IMR-90 (cell line): ENCODE measurements at places on chromosomes 11 and 22.

- DNase-seq: no peak
- H3K36me3 ChIP-seq: no peaks in the 10 kb centered on the region
- no peak overlapping the region for H3K4me3 ChIP-seq
- H3K27me3 ChIP-seq: no peaks in the 10 kb centered on the region
- no peak overlapping the region for H3K27ac ChIP-seq
These were observed 121.3 kb downstream of the MPPED1 start for GRCh38 chr22:43533156-43533530.

- H3K27me3 ChIP-seq: no peaks in the 10 kb centered on the region
- no peak for DNase-seq
- no peak overlapping the region for H3K27ac ChIP-seq
These were observed 84.0 kb downstream of the SLC36A4 start for GRCh38 chr11:93113824-93114223.

DNA sequence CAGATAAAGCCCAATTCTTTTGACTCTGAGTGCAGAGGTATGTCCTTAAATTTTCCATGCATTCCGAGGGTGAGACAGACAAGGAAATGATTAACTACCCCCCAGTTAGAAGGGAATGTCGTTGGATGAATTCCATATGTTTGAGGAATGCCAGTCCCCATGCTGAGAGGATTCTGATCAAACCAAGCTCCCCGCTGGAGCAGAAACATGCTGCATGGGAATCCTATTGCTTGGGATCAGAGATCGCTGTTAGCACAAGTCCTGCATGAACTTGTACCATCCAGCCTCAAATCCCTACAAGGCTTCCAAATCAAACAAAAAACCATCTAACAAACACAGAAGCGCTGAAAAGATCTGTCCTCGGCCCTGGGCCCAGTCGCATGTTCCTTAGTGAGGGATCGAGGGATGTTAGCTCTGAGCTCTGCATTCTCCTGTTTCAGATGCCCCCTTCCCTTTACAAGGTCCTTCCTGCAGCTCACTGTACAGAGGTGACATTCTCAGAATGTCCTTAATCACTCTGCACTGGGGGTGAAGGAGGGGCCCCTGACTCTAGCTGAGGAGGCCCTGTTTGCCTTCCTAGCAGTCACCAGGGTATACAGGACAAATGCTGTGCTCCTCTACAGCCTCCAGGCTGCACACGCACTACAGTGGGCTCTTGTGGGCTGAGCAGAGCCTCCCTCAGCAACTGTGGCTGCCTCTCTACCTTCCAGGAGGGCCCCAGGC lies 353.4 kb downstream of the TENM4 start:
- no peaks in the 10 kb centered on the region for H3K36me3 ChIP-seq
- H3K4me3 ChIP-seq: no peak overlapping the region
- peaks cover 22% of the 10 kb centered on the region for H3K4me1 ChIP-seq
- H3K27me3 ChIP-seq: no peaks in the 10 kb centered on the region
- DNase-seq: peak; percentile 62

GRCh38 chr11:75868990-75869389 lies 54.0 kb downstream of the UVRAG start:
- H3K4me1 ChIP-seq: no peaks in the 10 kb centered on the region
- H3K27me3 ChIP-seq: no peaks in the 10 kb centered on the region
- H3K27ac ChIP-seq: no peak overlapping the region
- DNase-seq: no peak
- H3K4me3 ChIP-seq: no peak overlapping the region

DNA sequence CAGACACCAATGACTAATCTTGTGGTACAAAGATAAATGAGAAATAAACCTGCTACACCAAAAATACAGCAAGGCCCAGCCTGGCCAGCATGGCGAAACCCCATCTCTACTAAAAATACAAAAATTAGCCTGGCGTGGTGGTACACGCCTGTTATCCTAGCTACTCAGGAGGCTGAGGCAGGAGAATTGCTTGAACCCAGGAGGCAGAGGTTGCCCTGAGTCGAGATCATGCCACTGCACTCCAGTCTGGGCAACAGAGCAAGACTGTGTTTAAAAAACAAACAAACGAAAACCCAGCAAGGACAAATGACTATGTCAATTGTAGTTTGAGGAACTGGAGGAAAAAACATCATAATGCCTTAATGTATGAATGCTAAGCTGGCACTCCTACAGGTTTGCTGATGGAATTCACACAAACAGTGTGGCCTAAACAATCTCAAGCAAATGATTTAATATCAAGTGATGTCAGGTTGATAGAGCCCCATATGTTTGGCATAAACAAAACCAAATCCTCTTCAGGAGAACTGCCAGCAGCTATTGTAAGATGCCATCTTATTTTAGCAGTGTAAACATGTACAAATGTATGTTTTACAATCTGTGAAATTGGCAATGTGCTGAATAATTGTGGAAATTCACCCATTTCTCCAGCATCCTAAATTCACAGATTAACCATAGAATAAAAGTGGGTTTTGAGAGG lies 20.0 kb downstream of the MMP7 start:
- H3K4me3 ChIP-seq: no peak overlapping the region
- no peaks in the 10 kb centered on the region for H3K4me1 ChIP-seq
- no peak overlapping the region for H3K27ac ChIP-seq

DNA sequence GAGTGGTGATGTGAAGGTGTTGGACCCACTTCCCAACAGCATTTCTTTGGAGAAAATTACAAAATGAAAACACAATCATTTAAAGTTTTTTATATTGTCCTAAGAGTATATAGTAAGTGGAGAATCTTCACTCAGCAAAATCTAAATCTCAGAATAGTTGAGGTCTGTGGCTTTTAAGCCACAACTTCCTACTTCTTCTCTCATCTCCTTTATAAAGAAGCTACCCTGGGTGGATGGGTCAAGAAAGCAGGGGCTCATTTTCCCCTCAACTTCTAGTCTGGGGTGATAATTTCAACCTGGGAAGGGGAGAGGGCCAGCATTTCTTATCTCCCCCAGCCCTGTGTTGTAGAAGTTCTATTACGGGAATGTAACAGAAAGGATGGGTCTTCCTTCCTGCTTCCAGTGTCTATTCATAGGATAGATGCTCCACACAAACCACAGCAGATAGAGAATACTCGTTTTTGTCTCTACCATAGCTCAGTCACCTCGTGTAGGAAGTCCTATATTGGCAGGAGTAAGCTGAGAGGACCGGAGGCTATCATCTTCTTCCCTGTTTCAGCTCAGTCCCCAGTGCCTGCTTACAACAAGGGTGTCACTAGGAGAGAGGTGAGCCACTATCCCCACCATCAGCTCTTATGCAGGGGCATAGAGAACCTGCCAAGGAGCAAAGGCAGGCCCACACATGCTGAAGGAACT lies 341.5 kb downstream of the CASP12 start:
- no peak overlapping the region for H3K27ac ChIP-seq
- H3K27me3 ChIP-seq: no peaks in the 10 kb centered on the region
- no peaks in the 10 kb centered on the region for H3K4me1 ChIP-seq
- H3K4me3 ChIP-seq: no peak overlapping the region

- H3K4me1 ChIP-seq: no peaks in the 10 kb centered on the region
- H3K4me3 ChIP-seq: no peak overlapping the region
- no peak for DNase-seq
- no peaks in the 10 kb centered on the region for H3K27me3 ChIP-seq
- no peak overlapping the region for H3K27ac ChIP-seq
These were observed 15.7 kb upstream of the ANO5 start for GRCh38 chr11:22177186-22177585.

DNA sequence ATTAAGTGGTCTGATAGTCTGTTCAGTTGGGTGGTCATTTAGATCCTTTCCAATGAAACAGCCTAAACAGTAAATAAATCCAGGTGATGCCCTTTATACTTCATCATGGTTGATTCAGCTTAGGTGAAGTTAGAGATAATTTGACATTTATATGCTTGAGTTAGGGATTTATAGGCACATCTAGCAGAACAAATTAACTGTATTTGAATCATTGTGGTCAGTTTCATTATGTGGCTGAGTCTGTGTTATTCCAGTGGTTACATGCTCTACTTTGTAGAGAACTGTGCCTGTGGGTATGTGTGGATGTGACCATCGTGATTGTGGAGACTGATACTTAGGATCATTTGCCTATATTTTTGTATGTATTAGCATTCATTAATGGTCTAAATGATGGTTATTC lies 194.6 kb downstream of the DDX10 start:
- no peak overlapping the region for H3K27ac ChIP-seq
- DNase-seq: no peak
- no peak overlapping the region for H3K4me3 ChIP-seq
- H3K27me3 ChIP-seq: no peaks in the 10 kb centered on the region

- H3K27me3 ChIP-seq: peaks cover 50% of the 10 kb centered on the region
- H3K4me1 ChIP-seq: no peaks in the 10 kb centered on the region
- DNase-seq: no peak
- H3K4me3 ChIP-seq: no peak overlapping the region
- H3K27ac ChIP-seq: no peak overlapping the region
These were observed 5.6 kb upstream of the WT1 start for GRCh38 chr11:32440916-32441315.

DNA sequence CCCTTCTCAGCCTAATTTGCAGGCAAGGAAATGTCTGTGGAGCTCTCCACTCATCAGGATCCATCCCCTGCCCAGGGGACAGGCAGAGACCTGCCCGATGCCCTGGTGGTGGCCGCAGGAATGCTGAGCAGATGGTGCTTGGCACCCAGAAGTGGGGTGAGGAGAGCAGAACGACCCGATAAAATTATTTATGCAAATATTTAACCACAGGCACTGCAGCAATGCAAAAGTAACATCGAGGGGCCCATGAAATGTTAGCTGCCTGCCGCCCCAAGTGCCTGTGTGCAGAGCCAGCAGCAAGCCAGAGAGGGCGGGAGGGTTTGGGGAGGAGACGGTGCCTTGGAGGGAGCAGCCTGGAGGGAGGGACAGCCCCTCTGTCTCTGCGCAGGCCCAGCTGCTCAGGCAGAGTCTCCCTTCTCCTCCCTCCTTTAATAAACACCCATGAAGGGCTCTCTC lies 205.5 kb downstream of the CTTN start:
- H3K4me1 ChIP-seq: peaks cover under 1% of the 10 kb centered on the region; the same call in 1 of the 2 replicates
- H3K27ac ChIP-seq: no peak overlapping the region
- no peak overlapping the region for H3K4me3 ChIP-seq
- DNase-seq: no peak
- H3K36me3 ChIP-seq: no peaks in the 10 kb centered on the region
- peaks cover 3% of the 10 kb centered on the region; the same call in 1 of the 2 replicates for H3K27me3 ChIP-seq

DNA sequence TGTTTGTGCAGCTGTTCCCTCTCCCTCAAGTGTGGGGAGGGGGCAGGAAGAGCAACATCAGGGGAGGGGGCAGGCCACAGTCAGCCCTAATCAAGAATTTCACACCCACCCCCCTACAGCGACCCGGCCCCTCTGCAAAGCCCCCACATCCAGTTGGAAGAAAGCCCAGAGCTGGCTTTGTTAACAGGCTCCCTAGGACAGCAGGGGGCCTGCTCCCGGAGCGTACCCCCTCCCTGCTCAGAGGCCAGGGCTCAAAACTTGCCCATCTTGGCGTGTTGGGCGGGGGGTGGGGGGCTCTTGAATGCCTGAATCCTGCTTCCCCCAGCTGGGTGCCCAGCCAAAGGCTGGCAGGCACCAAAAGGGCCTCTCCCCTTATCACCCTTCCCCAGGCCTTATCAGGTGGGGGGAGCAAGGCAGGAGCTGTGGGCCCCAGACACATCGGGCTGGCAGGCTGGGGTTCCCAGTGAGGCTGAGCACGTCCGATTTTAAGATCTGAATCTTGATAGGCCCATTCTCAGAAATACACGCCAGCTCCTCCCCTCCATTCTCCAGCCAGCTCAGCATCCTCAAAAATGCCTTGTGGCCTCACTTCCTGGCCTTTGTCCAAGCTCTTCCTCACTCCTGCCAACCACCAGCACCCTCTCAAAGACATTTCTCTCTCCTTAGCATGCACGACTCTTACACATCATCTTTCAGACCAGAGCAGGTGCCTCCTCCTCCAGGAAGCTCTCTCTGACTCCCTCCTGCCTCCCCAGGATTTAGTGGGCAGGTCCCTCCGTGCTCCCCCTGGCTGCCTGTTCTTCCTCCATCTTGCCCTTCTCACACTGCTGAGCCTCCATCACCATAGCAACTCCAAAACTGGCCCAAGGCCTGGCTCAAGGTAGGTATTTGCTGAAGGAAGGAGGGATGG lies 384.8 kb downstream of the MN1 start:
- H3K27ac ChIP-seq: no peak overlapping the region
- no peaks in the 10 kb centered on the region for H3K36me3 ChIP-seq
- DNase-seq: peak; percentile 88
- peaks cover 28% of the 10 kb centered on the region for H3K27me3 ChIP-seq
- peaks cover 18% of the 10 kb centered on the region for H3K4me1 ChIP-seq

GRCh38 chr22:23575601-23576000 lies 4.5 kb downstream of the IGLL1 start:
- no peaks in the 10 kb centered on the region for H3K4me1 ChIP-seq
- H3K27me3 ChIP-seq: peaks cover 11% of the 10 kb centered on the region
- no peak overlapping the region for H3K4me3 ChIP-seq
- H3K36me3 ChIP-seq: no peaks in the 10 kb centered on the region
- DNase-seq: no peak

GRCh38 chr11:456533-456932 lies 6.5 kb downstream of the PTDSS2 start:
- peaks cover 43% of the 10 kb centered on the region for H3K36me3 ChIP-seq
- no peak overlapping the region for H3K27ac ChIP-seq
- DNase-seq: no peak
- H3K4me3 ChIP-seq: no peak overlapping the region
- no peaks in the 10 kb centered on the region for H3K27me3 ChIP-seq
- peaks cover 2% of the 10 kb centered on the region; the same call in 1 of the 2 replicates for H3K4me1 ChIP-seq

GRCh38 chr11:42175203-42175602 lies 715.8 kb upstream of the LRRC4C start:
- H3K36me3 ChIP-seq: no peaks in the 10 kb centered on the region
- no peak for DNase-seq
- H3K27ac ChIP-seq: no peak overlapping the region
- H3K4me3 ChIP-seq: no peak overlapping the region
- no peaks in the 10 kb centered on the region for H3K4me1 ChIP-seq

DNA sequence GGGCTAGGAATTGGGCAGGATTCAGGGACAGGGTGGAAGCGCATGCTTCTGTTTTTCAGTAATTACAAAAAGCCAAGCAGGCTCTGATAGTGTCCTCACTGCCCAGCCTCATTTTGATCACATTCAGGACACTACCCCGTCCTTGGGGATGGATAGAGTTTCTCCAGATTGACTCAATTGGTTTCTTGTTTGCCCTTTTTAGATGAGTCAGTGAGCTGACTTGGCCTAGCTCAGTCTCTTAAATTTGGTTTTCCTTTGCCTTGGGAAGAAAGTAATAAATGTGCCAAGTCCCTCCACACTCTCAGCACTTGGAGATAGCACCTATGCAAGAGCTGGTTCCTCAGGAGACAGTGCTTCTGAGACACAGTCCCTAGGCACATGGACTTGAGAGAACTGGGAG lies 25.5 kb downstream of the DKK3 start:
- peak; percentile 75 for DNase-seq
- peak overlapping the region; percentile 25 for H3K27ac ChIP-seq
- peaks cover 12% of the 10 kb centered on the region for H3K36me3 ChIP-seq
- H3K4me1 ChIP-seq: peaks cover 52% of the 10 kb centered on the region
- H3K27me3 ChIP-seq: no peaks in the 10 kb centered on the region

- H3K27ac ChIP-seq: peak overlapping the region; percentile 69
- H3K36me3 ChIP-seq: no peaks in the 10 kb centered on the region
- peaks cover 19% of the 10 kb centered on the region for H3K4me1 ChIP-seq
- H3K27me3 ChIP-seq: no peaks in the 10 kb centered on the region
- H3K4me3 ChIP-seq: no peak overlapping the region
- peak; percentile 96 for DNase-seq
These were observed 517.9 kb downstream of the NTM start for GRCh38 chr11:131888230-131888855.

GRCh38 chr11:133955081-133955891 lies 1.5 kb downstream of the IGSF9B start:
- no peak for DNase-seq
- H3K4me1 ChIP-seq: peaks cover 2% of the 10 kb centered on the region; the same call in 1 of the 2 replicates
- no peaks in the 10 kb centered on the region for H3K36me3 ChIP-seq
- H3K27me3 ChIP-seq: peaks cover 61% of the 10 kb centered on the region
- H3K27ac ChIP-seq: no peak overlapping the region
